ENCODE measurements at places on chromosomes 4 and X.
A peak's percentile ranks its signal among the peaks of the same experiment; 100 is the strongest.

- DNase-seq, result peak; percentile 2
Measured at GRCh38 chrX:71809886-71810285, 46.7 kb downstream of the CXorf49B start.

DNA sequence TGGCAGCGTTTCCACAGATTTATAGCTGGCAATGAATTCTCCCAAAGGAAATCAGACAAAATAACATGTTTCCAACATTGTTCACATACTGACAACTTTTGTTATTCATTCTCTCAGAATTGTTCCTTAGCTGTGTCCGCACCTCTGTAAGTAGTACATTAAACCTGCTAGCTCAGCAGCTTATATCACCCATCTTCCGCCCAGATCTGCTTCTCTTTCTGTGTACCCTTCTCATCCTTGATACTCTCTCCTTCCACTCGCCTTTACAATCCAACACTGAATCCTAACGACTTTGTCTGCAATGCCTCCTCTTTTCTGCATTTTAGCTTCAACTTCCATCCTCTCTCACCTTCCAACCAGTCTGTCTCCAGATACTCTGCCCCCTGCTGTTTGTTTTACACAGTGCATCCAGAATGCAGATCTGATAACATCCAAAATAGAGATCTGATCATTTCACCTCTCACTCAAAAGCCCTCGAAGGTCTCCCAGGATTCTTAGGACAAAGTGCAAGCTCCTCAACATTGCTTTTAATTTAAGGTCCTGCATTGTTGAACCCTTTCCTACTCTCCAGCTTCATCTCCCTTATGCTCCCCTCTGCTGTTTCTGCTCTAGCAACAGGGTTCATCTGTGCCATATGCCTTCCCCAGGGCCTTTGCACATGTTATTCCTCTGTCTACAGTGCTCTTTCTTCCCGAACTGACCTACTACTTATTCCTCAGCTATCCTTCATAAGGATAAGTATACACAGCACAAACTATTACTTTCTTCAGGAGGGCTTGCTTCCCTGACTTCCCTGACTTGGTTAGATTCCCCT lies 67.3 kb upstream of the VBP1 start:
- DNase-seq, result peak; percentile 24

DNA sequence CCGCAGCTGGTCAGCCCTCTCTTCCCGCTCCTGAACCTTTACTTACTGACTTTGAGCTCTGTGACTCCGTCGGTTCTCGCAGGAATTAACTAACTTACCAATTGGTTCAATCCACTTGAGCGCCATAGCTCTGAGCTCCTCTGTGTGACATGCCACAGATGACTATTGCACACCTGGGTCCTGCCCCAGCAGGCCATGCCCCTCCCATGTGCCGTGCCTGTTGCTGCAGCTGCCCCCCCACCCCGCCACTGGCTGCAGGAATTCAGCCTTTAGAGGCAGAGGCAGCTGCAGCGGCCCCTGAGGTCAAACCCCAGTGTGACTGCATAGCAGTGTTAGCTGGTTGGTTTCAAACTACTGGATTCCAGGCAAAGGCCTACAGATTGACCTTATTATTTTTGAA lies 70.6 kb downstream of the MTMR1 start:
- DNase-seq, result no peak

GRCh38 chr4:86272669-86273068 lies 87.2 kb downstream of the MAPK10 start:
- DNase-seq, result no peak

GRCh38 chrX:130082244-130083106 lies 27.8 kb downstream of the ELF4 start:
- peak; percentile 25 for DNase-seq

- no peak for DNase-seq
Measured at GRCh38 chrX:21438792-21439191, 64.6 kb downstream of the CNKSR2 start.

GRCh38 chrX:20547611-20548051 lies 280.9 kb upstream of the RPS6KA3 start:
- DNase-seq, result peak; percentile 55

DNA sequence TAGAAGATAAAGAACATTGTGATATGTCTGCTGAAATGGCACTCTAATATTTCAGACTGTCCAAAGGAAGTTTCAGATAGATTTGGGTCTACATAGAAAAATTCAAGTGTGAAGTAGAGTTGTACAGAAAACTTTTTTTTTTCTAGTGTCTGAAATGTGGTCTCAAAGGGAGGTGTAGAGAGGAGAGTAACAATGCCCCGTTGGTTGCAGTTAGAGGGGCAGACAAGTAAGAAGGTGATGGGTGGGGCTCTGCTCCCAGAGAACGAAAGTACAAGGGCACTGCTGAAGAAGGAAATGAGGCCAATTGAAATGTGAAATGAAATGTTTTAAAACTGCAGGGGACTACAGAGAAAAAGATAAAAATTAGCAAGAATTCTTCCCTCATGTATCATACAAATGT lies 177.8 kb downstream of the BANK1 start:
- DNase-seq, result no peak

- DNase-seq, result peak; percentile 1
Measured at GRCh38 chr4:4914059-4914820, 54.8 kb downstream of the MSX1 start.

DNA sequence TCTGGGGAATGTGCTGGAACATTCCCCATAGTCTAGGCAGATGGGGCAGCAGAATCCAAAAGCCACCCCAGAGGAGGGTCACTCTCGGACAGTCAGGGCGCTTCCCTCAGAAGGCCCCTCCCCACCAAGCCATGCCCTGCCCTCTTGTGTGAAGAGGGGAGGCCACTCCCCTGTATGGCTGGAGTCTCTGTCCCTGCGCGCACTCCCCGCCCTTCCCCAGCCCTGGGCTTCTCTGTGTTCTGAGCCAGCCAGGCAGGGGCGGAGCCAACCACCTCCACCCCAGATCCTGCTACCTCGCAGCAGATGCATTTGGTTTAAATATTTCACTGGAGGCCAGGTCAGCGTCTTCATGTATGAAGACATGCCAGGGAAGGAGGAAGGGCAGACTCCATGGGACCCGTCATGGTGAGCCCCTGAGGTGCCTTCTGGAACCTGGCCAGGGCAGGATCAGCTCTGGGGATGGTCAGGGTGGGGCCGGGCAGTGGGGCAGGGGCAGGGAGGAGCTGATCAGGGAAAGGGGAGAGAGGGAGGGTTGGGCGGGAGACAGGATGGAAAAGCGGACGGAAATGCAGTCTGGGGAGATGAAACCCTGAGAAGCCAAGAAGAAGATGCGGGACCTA lies 107.3 kb downstream of the ADRA2C start:
- no peak for DNase-seq

GRCh38 chrX:24465532-24465865 lies 413 bp downstream of the PDK3 start:
- DNase-seq, result no peak

DNA sequence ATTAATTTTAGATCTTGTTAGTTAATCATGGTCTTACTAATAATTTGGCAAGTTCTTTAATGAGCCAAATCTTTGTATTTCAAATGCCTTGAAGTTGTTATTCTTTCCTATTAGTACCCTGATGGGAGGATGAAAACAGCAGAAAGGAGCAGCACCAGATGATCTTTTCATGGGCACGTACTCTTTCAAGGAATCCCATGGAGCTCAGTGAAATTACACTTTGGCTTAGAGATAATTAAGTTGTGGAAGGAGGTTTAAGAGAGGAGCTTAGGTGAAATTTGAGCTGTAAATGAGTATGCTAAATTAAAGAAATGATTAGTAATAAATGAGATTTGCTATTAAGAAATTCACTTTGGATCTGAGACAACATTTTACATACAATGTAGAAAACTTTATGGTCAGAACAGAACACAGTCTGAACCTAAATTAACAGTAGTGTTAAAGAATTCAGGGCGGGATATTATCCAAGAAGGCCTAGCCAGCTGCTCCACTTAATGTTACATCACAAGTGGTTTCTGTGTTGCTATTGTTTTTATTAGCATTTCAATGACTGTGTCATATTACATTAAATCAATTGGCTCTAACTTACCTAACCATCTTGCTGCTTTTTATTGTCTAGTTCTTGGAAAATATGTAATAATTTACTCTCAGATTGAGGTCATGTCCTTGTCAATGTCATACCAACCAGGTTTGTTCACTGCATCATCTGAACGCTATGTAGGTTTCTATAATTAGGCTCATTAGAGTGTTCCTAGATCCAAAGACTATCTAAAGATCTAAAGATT lies 3.9 kb downstream of the MTHFD2L start:
- peak; percentile 44 for DNase-seq

GRCh38 chr4:172050911-172051310 lies 237.7 kb downstream of the GALNTL6 start:
- no peak for DNase-seq

DNA sequence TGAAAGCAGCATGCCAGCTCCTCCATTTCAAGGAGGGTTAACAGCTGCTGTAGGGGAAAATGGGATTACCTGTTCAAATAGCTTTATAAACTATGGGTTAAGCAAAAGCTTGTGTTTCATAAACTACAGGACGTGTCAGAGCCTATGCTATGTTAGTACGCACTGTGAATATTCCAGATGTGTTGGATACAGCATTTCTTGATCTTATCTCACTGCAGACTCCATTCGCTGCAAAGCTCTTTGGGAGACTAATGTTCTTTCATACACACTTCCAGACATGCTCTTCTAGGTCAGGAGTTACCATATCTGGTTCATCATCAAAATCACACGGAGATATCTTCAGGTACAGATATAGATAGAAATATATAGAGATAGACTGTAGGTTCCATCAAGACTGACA lies 281.2 kb upstream of the FAM241A start:
- no peak for DNase-seq

GRCh38 chrX:130108647-130109428 lies 1.5 kb downstream of the ELF4 start:
- peak; percentile 26 for DNase-seq

- no peak for DNase-seq
Measured at GRCh38 chr4:107966903-107967302, 22.8 kb upstream of the HADH start.

All from cardiac fibroblast (primary cell).